ENCODE measurements at places on chromosomes 11 and 22. TPM values are rescaled to one million over a fixed set of nuclear protein-coding genes. Genes with fewer than 3 reads are reported as not detected.

Gene ANKK1
- total RNA-seq = 2.4 TPM

Gene SYT12
- total RNA-seq = not detected

- DNase-seq = no peak
- peaks cover 18% of the 10 kb centered on the region for H3K4me1 ChIP-seq
- no peaks in the 10 kb centered on the region for H3K36me3 ChIP-seq
- peak overlapping the region; percentile 74 for H3K4me3 ChIP-seq
These were observed 679 bp upstream of the SSH3 start for GRCh38 chr11:67302571-67303131.

DNA sequence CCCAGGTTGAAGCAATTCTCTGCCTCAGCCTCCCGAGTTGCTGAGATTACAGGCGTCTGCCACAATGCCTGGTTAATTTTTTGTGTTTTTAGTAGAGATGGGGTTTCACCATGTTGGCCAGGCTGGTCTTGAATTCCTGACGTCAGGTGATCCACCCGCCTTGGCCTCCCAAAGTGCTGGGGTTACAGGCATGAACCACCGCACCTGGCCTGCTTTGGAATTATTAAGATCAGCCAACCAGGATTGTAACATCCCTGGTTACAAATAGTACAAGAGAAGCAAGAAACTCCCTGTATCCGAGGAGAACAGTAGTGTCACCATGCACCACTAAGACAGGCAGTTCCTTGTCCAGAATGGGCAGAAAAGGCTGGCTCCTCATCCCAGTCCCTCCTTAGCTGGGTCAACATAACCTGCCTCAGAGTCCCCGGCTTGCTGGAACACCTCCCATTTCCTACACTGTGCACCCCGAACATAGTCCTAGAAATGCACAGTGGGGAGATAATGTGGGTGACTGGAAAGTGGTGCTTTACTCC is 77.2 kb upstream of the INCENP start:
- H3K4me3 ChIP-seq = no peak overlapping the region
- H3K27ac ChIP-seq = peak overlapping the region; percentile 19
- peaks cover 45% of the 10 kb centered on the region for H3K27me3 ChIP-seq
- peaks cover 13% of the 10 kb centered on the region for H3K36me3 ChIP-seq
- DNase-seq = no peak
- peaks cover 4% of the 10 kb centered on the region for H3K4me1 ChIP-seq

DNA sequence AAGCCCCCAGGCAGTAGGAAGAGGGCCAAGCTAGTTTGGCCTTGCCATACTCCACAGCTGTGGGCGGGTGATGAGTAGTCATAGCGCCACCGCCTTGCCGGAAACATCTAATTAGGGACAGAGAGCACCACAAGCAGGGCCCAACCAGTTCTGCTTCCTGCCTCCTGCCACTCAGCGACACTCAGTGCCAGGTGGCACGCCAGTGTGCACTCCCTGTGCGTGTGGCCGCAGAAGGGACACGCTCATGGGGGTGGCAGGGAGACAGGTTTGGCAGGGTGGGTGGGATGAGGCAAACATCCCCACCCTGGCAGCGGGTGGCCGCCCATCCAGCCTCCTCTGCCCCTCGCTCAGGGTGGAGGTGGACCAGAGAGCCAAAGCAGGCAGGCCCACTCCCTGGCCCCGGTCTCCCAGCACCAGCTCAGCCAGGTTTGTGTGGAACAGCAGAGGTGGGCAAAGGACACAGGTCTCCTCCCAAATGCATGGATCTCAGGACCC is 4.9 kb downstream of the OVOL1 start:
- DNase-seq = no peak
- no peaks in the 10 kb centered on the region for H3K36me3 ChIP-seq
- no peak overlapping the region for H3K27ac ChIP-seq
- H3K4me1 ChIP-seq = peaks cover 15% of the 10 kb centered on the region
- H3K4me3 ChIP-seq = no peak overlapping the region

- peaks cover 4% of the 10 kb centered on the region for H3K27me3 ChIP-seq
- no peaks in the 10 kb centered on the region for H3K4me1 ChIP-seq
- DNase-seq = no peak
- H3K36me3 ChIP-seq = no peaks in the 10 kb centered on the region
- H3K27ac ChIP-seq = no peak overlapping the region
- no peak overlapping the region for H3K4me3 ChIP-seq
These were observed 1.7 kb upstream of the LINC01488 start for GRCh38 chr11:69479591-69480271.

All from T-helper 17 cell (primary cell).